CD4-positive, alpha-beta T cell treated with Interleukin-4 for 1 hour (primary cell): ENCODE measurements at places on chromosomes 12 and 14.

- peak; percentile 18 for DNase-seq
These were observed 1.3 kb upstream of the ARHGAP5 start for GRCh38 chr14:32075672-32076277.

DNA sequence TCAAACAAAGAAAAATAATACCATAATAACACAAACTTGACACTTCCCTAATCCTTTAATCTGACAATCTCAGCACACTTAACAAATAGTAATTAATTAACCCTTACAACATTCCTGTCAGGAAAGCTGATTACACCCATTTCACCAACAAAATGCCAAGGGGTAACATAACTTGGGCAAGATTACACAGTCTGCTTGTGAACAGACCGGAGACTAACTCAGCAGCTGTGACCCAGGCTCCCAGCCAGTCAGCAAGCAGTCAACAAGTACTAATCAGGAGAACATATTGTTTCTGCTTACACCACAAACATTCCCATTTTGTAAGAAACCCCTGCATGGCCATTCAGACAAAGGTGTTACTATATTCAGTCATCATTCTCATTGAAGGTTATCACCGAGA lies 592.5 kb upstream of the FLRT2 start:
- no peak for DNase-seq

- no peak for DNase-seq
These were observed 1.4 kb downstream of the ASIC1 start for GRCh38 chr12:50058743-50059312.

DNA sequence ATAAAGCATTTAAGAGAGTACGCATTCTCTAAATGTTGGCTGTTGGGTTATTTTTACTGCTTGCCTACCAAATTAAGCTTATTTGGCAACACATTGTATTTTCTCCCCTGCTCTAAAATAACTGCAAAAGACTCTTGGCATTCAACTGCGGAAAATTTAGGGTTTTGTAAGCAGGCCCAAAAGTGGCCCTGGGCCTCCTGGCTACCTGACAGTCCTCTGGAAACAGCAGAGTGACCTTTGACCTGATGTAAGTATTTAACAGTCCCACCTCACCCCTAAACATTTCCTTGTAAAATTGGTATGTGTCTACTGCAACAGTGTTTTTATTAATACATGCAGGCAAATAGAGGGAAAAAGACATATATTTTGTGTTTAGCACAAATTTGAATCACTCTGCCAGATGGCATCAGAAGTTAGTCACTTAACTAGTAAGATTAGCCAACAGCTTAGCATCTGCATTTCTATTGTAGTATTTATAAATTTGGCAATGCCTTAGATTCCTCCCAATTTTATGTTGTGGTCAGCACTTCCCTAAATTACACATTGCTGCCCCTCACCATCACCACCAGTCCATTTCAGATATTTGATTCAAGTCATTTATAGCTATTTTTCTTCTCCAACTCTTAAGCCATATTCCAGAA lies 11.2 kb downstream of the LLPH start:
- DNase-seq: no peak

DNA sequence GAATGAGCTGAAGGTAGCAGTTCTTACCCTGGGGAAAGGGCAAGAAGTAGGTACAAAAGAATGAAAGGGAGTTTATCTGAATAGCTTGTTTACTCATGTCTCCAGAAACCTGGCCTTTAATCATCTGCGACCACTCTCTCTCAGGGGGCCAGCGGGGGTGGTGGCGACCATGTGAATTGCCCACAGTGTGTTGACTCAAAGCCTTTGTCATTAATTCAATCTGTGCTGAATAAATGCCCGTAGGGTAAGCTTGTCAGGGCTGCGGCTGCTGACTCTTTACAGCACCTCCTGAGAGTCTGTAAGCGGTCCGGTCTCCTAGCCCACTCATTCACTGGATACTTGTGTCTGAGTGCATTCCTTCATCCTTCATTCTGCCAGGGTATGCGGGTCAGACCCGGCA lies 874.4 kb downstream of the SLC6A15 start:
- DNase-seq: no peak

- DNase-seq: no peak
These were observed 33.3 kb downstream of the DICER1 start for GRCh38 chr14:95123891-95124579.

GRCh38 chr14:101183376-101184103 lies 280.0 kb upstream of the RTL1 start:
- DNase-seq: no peak

DNA sequence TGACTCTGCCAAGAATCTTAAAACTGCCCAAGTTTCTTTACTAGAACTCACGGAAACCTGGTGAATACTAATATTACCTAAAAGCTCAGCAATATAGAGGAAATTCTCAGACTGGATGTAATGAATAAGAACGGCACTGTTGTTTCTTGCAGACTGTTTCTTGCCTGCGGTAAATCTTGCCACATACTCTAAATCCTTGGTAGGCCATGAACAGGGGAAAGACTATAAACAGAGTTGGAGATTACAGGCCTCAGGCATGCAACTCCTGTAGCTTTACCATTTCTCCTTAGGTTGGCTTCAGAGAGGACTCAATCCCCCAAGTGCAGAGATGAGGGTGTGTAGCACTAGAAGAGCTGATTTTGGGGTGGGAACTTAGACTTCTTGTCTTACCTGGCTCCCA lies 1.1 kb downstream of the ALDH6A1 start:
- DNase-seq: no peak

GRCh38 chr14:67526676-67527459 lies 6.2 kb upstream of the PLEKHH1 start:
- peak; percentile 59 for DNase-seq

DNA sequence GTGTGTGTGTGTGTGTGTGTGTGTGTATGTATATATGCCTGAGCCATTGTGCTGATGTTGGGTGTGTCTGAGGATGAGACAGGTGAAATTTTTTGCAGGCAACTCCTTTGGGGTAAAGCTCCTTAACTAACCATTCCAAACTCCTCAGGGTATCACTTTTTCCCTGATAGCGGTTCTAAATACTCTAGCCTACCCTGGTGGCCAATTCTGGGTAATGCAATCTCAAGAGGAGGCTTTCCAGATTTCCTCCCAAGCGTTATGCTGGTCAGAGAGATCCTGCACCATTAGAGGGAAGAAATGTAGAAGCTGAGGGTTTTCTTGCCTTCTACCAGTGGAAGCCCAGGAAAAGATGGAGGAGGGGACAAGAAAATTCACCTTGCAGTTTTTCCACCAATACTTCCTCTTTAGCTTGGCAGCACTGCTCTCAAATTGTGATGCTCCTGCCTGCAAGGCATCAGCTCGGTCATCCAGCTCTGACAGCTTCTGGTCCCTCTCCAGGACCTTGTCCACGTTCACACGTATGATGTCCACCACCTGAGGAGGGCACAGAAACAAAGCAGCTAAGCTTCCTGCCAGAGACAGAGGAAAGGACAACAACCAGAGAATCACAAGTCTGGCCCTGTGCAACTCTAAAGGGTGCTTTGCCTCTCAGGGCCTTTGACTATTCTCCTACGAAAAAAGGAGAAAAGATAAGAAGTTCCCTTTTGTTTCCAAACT lies 4.9 kb downstream of the VAMP1 start:
- peak; percentile 57 for DNase-seq

DNA sequence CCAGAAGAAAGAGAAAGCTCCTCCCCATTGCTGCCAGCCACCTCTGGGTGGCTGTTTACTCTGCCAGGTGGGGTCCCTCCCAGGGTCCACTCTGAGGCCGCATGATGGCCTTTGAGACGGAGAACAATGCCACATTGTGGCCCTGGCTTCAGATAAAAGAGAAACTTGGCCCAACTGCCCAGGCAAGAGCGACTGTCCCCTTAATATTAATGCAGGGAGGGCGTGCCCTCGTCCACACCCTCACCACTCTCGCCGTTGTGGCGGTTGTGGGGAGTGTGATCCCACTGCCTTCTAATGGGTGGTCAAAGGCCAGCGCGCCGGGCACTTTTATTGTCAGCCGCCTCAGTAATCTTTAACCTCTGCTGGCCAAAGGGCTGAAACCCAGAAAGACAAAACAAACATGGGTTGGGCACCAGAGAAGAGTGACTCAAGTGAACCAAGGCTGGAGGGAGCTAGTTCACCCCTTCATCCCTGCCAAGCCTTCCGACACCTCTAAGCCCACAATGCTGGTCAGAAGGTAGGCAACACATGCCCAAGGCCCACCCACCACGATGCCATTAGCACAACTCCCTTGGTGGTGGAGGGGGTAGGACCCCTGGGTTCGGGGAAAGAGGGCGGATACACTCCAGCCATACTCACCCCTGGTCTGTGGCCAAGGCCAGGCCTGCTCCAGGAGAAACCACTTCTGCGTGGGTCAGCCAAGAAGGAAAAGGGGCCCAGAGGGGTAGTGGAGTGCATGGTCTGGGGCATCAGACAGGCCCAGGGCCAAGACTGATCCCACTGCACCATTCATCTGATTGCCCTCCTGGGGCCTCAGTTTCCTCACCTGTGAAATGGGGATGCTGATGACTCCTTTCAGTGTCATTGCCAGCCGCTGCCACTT lies 44.5 kb upstream of the BCL11B start:
- no peak for DNase-seq

DNA sequence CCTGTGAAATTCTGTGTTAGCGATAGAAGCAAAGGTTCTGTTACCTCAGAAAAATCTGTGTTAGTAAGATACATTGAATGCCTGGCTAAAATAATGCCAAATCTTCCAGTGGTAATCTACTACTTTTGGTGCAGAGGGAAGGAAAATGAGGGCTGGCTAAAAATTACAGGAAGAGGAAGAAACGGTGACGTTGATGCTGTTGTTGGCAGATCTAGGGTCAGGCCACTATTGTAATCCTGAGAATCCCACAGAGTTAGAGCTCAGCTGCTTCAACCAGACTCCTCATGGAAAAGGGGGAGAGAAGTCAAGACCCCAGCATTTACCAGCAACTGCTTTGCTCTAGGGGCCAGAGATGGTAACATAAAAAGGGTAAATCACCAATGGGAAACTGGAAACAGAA lies 145.1 kb downstream of the PPM1H start:
- no peak for DNase-seq
